ENCODE measurements at places on chromosomes 1 and 21. TPM values are rescaled to one million over a fixed set of nuclear protein-coding genes. Genes with fewer than 3 reads are reported as not detected.

The AMY2A gene
- not detected for total RNA-seq

The WDR4 gene
- total RNA-seq, result 8.6 TPM

The OPRD1 gene
- not detected for total RNA-seq

The OR14A2 gene
- not detected for total RNA-seq

The INSRR gene
- not detected for total RNA-seq

The TATDN3 gene
- 8.6 TPM for total RNA-seq

The CYYR1 gene
- 8.7 TPM for total RNA-seq

The B3GALT5 gene
- total RNA-seq, result not detected
